Right cardiac atrium (tissue), 5 donors: ENCODE measurements at places on chromosomes 1 and 21. TPM values are rescaled to one million over a fixed set of nuclear protein-coding genes. Genes with fewer than 3 reads are reported as not detected.

NPHS2 gene
- total RNA-seq = not detected

BPNT1 gene
- 14.8 TPM for total RNA-seq

GJA5 gene
- 197 TPM for total RNA-seq

TAL1 gene
- total RNA-seq = 3.9 TPM

OPRD1 gene
- not detected for total RNA-seq

P3H1 gene
- total RNA-seq = 12.8 TPM

RHD gene
- total RNA-seq = 0.18 TPM

GRCh38 chr1:100461222-100461621 is 76.7 kb upstream of the GPR88 start:
- peak; percentile 67 for DNase-seq

GRCh38 chr1:202154766-202155477 is 5.5 kb downstream of the PTPN7 start:
- peak; percentile 63 for DNase-seq

- no peak for DNase-seq
Measured at GRCh38 chr1:98210064-98210463, 289.2 kb upstream of the DPYD start.

DNA sequence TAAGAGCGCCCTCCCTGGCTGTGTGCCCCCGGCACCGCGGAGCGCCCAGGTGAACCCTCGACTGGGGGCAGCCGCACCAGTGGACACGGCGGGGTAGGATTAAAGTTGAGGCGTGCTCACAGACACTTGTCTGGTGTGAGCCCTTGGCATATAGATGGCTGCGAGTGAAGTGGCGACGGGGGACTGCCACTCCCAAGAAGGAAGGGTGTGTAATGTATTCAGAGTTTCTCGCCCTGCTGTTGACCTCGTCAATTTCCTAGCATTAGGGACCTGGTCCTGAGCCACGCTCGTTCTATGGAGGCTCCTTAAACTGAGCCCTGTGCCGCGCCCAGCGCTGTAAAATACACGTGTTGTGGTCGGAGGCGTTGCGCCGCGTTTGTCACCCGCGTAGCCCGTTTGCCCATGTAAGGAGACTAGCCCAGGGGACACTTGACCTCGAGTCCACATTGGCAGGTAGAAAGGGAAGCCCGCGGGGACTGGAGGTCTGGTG is 554 bp downstream of the EVA1C start:
- peak; percentile 71 for DNase-seq

- no peak for DNase-seq
Measured at GRCh38 chr1:18144916-18145647, 37.5 kb downstream of the IGSF21 start.

DNA sequence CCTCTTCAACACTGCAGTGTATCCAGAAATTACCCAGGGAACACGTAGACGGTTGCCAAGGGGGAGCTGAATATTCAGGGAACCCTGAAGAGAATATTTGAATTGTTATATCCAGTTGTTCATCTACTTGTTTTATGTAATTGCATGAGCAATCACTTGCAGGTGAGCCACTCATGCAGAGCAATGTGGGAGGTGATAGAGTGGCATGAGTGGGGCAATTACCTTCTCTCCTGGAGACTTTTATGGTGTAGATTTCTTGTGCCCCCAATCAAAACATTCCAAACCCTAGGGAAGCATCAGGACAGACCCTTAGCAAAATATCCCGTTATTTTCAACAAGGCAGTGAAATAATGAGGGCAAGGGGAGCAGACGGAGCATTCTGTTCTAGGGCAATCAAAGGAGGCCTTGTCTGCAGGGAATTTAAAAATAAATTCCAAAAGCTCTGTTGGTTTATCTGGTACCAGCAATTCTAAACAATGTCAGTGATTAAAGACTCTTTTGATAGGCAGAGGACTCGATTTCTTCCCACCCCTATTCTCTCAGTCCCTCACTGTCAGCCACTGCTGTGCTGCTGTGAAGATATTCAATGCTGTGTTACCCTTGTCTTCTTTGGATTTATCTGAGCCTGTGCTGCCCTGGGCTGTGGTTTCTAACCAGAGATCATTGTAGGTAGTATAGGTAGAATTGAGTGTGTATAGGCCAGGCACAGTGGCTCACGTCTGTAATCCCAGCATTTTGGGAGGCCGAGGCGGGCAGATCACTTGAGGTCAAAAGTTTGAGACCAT is 180.2 kb upstream of the MAP1LC3C start:
- DNase-seq = no peak

DNA sequence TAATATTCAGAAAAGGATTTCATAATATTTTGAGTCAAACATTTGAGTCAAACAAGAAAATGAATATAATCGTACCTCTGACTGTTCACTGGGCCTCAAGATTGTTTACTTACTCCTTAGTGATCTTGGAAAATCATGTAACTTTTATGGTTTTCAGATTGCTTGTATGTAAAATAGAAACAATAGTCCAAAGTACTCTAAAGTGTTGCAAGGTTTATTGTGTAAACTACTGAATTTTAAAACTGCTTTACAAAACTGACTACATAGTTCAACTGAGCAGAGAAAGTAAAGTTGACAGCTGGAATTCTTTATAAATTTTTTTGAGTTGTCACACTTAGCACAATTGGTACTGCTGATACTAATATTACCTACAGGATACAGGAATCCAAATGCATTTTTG is 931.0 kb downstream of the NCAM2 start:
- DNase-seq = no peak

- DNase-seq = no peak
Measured at GRCh38 chr21:29300807-29301138, 2.1 kb downstream of the BACH1 start.

GRCh38 chr21:44589094-44589493 is 3.2 kb downstream of the KRTAP10-6 start:
- DNase-seq = no peak

DNA sequence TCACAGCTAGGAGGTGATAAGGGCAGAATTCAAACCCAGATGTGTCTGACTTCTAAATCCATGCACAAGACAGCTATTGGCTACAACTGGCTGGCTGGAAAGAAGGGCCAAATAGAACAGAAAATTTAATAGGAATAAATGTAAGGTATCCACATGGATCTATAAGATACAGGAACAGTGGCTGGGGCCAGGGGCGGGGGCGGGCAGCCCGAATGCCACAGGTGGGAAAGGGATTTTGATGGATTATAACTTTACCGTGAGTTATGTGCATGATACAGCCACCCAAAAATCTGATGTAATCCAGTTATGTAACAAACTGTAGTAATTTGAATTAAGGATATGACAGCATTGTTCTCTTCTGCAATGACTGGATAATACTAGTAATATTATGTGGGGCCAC is 87.0 kb upstream of the COA6 start:
- DNase-seq = no peak

GRCh38 chr1:181488866-181489265 is 5.5 kb downstream of the CACNA1E start:
- no peak for DNase-seq

GRCh38 chr1:230127105-230128054 is 60.3 kb downstream of the GALNT2 start:
- no peak for DNase-seq

DNA sequence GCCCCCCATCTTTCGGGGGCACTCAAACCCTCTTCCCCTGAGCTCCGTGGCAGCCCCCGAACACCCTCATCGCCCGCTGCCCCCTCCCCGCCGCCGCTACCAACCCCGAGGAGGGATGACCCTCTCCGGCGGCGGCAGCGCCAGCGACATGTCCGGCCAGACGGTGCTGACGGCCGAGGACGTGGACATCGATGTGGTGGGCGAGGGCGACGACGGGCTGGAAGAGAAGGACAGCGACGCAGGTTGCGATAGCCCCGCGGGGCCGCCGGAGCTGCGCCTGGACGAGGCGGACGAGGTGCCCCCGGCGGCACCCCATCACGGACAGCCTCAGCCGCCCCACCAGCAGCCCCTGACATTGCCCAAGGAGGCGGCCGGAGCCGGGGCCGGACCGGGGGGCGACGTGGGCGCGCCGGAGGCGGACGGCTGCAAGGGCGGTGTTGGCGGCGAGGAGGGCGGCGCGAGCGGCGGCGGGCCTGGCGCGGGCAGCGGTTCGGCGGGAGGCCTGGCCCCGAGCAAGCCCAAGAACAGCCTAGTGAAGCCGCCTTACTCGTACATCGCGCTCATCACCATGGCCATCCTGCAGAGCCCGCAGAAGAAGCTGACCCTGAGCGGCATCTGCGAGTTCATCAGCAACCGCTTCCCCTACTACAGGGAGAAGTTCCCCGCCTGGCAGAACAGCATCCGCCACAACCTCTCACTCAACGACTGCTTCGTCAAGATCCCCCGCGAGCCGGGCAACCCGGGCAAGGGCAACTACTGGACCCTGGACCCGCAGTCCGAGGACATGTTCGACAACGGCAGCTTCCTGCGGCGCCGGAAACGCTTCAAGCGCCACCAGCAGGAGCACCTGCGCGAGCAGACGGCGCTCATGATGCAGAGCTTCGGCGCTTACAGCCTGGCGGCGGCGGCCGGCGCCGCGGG is 837 bp downstream of the FOXD3 start:
- DNase-seq = peak; percentile 52
